ENCODE measurements at places on chromosomes 11 and 22.

DNA sequence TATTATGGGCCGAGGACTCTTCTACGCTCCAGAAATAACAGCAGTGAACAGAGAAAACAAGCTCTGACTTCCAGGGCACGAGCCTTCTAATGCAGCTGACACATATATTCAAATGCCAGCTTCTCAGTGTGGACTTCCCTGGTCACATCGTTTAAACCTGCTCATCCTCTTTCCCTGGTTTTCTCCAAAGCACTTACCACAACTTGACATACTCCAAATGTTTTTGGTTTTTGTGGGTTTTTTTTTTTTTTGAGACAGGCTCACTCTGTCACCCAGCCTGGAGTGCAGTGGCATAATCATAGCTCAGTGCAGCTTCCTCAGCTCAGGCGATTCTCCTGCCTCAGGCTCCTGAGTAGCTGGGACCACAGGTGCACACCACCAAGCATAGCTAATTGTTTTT is 105.5 kb downstream of the MICAL3 start:
- no peak for DNase-seq

DNA sequence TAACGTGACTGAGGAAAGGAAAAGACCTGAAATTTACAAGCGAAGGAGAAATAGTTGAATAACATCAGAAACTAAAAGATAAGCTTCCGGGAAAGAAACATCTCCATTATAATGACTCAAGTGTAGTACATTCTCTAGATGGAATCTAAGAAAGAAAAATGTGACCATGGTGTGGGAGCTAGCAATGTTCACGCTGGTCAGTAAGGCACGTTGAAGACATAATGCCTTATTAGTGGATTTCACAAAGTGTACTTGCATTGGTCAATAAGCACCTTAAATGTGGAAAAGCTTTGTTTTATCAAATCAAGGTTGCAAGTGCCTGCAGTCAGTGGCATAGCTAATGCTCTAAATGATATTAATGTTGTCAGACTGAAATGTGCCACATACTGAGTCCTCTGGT is 2.8 kb upstream of the LARGE1 start:
- no peak for DNase-seq

DNA sequence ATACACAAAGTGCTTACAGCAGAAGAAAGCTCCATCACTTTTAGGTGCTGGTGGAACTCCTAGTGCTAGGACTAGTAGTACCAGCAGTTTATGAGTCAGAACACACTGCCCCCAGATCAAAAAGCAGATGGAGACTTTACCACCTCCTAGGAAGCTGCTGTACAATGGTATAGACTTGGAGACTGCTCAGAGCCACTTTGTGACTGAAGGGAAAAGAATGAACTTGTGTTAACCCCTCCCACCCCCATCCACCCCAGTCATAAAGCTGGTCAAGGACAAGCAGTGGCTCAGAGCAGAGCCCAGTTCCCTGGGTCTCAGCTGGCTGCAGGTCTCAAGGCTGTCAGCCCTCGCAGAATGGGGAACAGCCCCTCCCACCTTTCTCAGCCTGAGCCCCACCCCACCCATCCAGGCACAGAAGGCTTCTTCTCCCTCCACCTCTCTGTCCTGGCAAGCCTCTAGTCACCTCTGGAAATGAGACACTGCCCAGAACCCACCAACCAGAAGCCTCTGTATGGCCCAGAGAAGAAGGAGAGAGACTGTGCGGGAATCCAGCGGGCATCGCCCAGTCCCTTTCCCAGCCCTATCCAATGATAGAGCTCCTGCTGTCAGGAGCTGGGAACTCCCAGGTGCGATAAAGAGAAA is 23.8 kb downstream of the PACSIN2 start:
- no peak for DNase-seq

DNA sequence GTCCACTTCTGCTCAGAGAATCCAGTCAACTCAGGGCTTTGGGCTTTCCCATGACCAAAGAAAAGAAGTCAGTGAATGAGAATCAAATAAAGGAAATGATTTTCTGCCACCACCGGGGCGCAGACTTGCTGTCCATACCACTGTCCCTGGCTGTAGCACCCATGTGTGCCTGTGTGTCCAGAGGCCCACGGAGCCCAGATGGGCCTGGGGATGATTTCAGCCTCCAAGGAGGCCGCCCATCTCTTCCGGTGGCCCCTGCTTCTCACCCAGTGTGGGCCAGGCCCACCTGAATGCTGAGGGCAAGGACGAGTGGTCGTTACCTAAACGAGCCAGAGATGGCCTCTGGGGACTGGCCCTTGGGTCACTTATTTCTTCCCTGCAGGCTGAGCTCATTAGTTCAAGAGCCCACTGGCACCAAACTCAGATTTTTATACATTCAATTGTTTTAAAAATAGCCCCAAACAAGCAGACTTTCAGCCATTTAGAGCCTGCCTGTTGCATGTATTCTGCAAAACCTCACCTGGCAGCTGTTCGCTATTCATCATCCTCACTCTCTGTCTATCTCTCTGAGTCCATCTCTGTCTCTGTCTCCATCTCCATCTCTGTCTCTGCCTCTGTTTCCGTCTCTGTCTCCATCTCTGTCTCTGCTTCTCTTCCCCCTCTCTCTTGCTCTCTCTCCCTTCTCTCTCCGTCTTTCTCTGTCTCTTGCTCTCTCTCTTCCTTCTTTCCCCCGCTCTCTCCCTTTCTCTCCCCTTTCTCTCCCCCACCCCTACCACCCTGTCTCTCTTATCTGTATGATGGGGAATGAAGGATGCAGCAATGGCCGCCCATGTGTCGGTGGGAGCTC is 24.2 kb downstream of the KRTAP5-5 start:
- DNase-seq, result no peak

- DNase-seq, result no peak
Measured at GRCh38 chr11:72313912-72314598, 70.1 kb upstream of the PHOX2A start.

- DNase-seq, result no peak
Measured at GRCh38 chr11:78735711-78736110, 161.0 kb upstream of the NARS2 start.

- DNase-seq, result no peak
Measured at GRCh38 chr11:88979641-88980040, 86.1 kb downstream of the GRM5 start.

- DNase-seq, result no peak
Measured at GRCh38 chr11:18590571-18590970, 2.0 kb upstream of the UEVLD start.

- DNase-seq, result no peak
Measured at GRCh38 chr11:133343951-133344350, 188.3 kb downstream of the OPCML start.

DNA sequence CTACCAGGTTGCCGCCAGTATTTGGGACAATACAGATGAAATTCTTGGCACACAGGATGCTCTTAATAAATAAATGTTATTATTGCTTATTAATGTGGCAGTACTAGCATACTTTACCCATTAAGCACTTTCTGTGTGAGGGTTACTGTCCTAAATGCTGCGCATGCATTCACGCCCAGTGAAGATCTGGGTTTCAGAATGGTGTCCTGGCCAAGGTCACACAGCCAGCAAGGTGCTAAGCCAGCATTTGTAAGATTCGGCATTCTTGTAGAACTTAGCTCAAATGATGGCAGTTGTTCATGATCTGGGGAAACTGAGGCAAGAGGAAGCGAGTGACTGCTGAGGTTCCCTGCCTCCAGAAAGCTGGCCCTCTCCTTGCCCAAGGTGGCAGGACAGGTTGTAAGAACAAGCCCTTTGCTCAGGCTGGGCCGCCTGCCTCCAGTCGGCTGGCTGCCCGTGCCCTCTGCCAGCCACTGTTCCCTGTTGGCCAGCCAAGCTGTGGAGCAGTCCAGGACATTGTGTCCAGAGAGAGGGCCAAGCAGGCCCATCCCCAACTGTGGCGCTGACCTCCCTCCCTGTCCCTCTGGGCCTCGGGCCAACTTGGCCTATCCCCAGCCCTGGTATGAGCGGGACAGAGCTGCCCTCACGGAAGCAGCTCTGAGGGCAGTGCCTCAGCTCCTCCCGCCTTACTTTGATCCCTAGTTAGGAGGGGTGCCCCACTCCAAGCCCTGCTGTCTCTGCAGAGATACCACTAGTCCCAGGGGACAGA is 28.8 kb downstream of the TOB2 start:
- no peak for DNase-seq

- no peak for DNase-seq
Measured at GRCh38 chr11:65069217-65069616, 10.9 kb upstream of the NAALADL1 start.

DNA sequence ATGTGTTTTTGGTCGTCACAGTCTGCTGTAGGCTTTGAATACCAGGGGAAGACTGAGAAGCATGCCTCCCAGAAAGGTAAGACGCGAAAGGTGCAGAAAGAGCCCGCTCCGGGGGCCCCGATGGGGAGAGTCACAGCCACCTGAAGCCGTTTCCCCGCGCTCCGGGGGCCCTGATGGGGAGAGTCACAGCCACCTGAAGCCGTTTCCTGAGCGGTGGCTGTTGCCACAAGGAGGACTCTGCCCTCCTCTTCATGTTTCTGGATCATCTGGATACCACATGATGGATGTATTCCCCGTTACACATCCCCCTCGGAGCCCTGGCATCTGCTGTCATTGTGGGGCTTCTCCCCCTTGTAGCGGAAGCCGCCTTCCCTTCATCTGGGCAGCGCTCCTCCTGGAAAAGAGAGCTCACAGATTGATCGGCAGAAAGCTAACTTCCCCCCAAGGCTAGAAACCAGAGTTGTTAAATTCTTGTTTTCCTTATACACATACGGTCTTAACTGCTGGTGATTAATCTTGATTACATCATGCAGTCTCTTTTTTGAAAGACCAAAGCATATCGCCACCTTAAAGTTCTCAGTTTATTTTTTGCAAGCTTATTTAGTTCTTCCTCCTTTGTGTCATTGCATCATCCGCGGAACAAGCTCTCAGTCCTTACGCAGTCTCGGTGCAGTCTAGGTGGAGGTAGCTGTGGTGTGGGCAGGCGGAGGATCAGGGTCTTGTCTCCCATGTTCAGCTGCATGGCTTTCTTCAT is 17.5 kb downstream of the CTTN start:
- DNase-seq, result no peak

GRCh38 chr22:17971711-17972110 is 52.6 kb downstream of the MICAL3 start:
- DNase-seq, result no peak

DNA sequence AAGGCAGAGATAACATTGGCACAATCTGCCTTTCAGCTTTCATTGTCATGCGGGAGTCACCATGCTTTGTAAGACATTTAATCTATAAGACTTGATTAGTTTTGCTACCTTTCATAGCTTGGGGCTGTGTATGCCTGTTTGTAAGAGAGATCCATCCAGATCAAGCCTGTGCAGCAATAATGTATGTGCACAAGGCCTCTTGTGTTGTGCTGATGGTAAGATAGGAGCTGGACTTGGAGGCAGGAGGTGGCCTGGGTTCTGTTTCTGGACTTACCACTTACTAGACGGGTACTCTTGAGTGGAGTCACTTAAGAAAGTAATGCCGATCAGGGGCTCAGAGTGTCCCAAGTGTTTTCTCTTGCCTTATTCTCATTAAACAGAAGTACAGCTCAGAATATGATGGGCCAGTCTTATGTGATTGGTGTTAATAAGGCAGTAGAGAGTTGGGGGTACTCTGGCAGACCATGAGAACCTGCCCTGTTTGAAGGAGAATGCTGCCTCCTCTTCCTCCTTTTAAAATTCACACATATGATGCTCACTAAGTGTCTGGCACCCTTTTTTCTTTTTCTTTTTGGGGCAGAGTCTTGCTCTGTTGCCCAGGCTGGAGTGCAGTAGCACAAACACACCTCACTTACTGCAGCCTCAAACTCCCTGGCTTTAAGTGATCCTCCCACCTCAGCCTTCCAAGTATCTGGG is 30.9 kb downstream of the PTPRJ start:
- no peak for DNase-seq

DNA sequence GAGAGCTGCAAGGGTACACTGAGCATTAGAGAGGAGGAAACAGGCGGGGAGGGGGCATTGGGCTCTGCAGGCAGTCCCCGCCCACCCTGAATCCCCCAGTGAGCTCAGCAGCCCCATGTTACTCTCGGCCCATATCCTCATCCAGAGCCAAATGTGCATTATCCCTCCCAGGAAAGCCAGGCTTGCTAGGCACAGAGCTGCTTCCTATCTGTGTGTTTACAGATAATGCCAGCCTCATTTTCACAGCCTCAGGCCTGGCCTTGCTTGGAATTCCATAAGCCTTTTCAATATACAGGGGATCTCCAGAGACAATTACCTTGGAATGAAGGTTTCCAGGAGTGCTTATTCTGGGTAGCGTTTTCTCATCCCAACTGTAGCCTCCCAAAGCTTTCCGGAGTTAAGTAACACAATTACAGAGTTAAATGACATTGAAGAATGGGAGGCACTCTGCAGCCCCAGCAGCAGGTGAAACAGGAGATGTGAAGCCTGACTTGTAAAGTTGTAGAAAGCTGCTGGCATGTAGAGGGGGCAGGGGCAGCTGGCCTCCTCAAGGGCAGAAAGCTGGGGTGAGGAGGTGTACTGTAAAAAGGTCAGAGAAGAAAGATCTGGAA is 91.5 kb upstream of the TBCEL start:
- no peak for DNase-seq

DNA sequence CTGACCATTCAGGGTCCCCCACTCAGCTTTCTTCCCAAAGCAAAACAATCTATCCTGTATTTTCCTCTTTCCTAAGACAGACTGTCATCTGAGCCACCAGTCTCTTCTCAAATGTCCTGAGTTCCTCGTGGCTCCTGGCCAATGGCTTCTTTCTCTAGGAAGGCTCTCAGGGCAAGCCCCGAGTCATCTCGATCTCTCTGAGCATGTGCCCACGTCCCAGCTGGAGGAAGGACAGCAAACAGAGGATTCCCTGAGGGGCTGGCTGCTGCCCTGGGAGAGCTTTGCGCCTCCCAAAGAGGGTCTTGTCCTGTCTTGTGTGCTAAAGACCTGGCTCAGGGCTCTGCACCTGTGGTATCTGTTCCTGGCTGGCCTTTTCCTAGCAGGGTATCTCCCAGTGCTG is 8.3 kb downstream of the SLC37A2 start:
- no peak for DNase-seq

GRCh38 chr11:83355391-83355790 is 69.2 kb upstream of the CCDC90B start:
- DNase-seq, result no peak

DNA sequence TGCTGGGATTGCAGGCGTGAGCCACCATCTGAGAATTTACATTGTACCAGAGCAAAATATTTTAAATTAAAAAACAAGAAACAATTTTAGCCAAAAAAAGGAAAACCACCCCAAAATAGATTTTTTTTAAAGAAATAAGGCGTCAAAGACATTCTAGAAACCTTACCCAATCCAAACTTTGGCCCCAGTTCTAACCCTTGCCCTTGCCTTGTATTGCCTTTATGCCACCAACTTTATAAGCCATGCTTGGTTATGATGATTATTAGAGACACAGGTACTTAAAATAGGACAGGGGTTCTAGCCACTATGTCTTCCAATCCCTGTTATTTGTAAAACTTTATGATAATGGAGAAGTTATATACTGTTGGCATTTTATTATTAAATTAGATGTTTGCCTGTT is 11.8 kb downstream of the C11orf54 start:
- no peak for DNase-seq

DNA sequence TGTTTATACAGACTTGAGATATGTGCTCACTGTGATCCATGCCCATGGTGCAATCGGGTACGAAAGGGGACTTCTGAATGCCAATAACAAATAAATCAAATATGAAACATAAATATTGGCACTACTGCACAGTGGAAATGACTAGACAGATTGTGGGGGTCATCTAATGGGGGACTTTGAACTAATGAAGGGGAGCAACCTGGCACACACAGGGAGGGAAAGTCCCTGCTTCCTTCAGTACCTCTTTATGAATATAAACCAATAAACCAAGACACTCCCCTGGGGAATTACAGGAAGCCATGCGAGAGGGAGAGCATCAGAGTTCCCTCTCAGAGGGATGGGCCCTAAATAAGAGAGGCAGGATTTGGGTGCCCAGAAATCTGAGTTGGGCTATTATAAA is 21.1 kb downstream of the MIF start:
- DNase-seq, result no peak

Data from stimulated activated CD8-positive, alpha-beta memory T cell treated with anti-CD3 and anti-CD28 coated beads, Interleukin-4, amount 100 ng/mL, for 1 hour (primary cell).